ENCODE measurements at places on chromosomes 3 and 15.

DNA sequence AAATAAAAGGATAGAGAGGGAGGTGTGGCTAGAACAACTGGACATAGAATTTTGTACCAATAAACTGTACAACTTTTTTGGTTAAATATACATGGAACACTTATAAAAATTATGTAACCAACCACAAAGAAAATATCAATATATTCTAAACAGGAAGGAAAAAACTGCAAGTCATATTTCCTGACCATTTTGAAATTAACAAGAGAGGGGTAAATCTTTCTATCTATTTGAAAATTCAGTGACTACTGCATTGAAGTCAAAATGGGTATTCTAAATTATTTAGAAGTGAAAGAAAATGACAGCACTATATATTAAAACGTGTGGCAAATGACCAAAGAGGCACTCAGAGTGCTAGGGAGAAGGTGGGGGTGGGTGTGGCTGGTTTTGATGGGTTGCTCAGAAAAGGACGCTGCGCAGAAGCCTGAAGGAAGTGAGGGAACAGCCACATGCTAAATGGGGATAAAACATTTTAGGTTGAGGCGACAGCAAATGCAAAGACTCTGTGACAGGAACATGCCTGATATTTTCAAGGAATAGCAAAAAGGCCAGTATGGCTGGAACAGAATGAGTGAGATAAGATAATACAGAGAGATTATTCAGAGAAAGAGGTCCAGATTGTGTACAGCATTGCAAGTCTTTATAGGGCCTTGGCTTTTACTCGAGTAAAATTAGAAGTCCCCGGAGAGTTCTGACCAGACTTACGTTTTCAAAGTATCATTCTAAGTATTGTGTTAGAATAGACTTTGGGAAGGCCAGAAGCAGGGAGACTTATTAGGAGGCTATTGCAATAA, 41.1 kb downstream of the ERICH6 start:
- DNase-seq = no peak

- DNase-seq = peak; percentile 70
These were observed at the start of gene ARHGAP31 for GRCh38 chr3:119293871-119294695. Gene ARHGAP31 (plus strand): TSS chr3:119294383. CDS start chr3:119294905, 522 bp downstream.

DNA sequence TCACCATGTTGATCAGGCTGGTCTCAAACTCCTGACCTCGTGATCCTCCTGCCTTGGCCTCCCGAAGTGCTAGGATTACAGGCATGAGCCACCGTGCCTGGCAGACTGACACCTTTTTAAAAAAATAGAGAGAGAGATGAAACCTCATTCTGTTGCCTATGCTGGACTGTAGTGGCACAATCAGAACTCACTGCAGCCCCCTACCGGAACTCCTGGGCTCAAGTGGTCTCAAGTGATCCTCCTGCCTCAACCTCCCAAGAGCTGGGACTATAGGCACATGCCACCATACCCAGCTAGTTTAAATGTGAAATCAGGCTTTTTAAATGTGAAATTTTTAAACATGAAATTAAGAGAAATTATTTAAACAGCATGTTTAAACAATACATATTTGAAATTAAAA, 265.2 kb upstream of the UBE2E1 start:
- no peak for DNase-seq

DNA sequence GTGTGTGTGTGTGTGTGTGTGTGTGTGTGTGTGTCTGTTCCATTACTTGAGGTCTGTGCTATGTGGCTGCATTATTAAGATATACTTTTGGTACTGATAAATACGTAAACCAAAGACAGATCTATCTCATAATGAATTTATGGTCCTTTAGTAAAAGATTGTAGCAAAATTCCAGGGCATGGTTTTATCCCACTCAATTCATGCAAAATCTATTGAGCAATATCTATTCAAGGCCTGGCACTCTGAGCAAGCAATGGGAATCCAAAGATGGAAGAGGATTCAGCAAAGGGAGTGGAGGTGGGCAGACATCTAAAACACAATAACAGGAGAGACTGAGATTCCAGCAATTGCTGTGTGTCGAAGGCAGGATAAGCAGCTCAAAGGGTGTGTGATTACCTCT, 86.8 kb downstream of the RFTN1 start:
- no peak for DNase-seq

GRCh38 chr3:14548321-14548729, 8.2 kb upstream of the GRIP2 start:
- DNase-seq = peak; percentile 61

GRCh38 chr3:8931342-8931741, 31.9 kb downstream of the RAD18 start:
- no peak for DNase-seq

GRCh38 chr3:114144909-114145688, 33.8 kb downstream of the DRD3 start:
- DNase-seq = no peak

- no peak for DNase-seq
These were observed 563.5 kb upstream of the TBL1XR1 start for GRCh38 chr3:177760803-177761202.

GRCh38 chr3:34405159-34405558, 606.7 kb downstream of the PDCD6IP start:
- DNase-seq = no peak

GRCh38 chr15:99413955-99414754, 151.6 kb upstream of the MEF2A start:
- no peak for DNase-seq

- no peak for DNase-seq
These were observed 18.0 kb downstream of the APOD start for GRCh38 chr3:195565716-195566115.

DNA sequence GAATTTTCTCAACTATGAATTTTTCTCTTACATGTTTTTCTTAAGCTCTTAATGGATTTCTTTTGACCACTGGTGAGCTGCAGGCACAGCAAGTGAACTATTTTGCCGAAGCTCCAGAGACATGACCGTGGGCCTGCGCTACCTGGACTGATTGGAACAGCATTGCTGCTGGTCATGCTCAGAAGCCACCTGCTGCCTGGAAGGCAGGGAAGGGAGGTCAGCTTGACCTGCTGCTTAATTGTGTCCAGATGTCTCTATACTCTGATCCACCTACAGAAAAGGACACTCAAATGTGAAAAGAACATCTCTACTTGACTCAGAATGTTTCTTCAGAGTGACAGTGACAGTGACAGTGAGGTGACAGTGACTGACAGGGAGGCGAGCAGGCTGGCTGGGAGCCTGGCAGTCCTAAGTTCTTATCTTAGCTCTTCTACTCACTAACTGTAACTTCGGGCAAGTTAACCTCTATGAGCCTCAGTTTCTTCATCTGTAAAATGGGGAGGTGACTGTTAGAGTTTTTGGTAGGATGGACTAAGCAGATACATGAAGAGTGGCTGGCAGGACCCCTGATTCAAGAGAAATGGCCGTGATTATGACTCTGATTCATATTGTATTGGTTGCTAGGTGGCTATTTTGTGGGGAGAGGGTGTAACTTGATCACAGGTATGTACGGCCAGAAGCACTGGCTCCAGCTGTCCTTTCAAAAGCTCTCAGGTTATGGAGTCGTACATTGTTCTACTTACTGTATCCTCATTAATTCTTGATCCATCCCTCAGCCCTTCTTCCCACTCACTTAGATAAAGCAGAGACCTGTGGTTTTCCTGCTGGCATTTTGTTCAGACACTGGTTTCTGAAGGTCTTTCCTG, 54.8 kb upstream of the DLG1 start:
- no peak for DNase-seq

DNA sequence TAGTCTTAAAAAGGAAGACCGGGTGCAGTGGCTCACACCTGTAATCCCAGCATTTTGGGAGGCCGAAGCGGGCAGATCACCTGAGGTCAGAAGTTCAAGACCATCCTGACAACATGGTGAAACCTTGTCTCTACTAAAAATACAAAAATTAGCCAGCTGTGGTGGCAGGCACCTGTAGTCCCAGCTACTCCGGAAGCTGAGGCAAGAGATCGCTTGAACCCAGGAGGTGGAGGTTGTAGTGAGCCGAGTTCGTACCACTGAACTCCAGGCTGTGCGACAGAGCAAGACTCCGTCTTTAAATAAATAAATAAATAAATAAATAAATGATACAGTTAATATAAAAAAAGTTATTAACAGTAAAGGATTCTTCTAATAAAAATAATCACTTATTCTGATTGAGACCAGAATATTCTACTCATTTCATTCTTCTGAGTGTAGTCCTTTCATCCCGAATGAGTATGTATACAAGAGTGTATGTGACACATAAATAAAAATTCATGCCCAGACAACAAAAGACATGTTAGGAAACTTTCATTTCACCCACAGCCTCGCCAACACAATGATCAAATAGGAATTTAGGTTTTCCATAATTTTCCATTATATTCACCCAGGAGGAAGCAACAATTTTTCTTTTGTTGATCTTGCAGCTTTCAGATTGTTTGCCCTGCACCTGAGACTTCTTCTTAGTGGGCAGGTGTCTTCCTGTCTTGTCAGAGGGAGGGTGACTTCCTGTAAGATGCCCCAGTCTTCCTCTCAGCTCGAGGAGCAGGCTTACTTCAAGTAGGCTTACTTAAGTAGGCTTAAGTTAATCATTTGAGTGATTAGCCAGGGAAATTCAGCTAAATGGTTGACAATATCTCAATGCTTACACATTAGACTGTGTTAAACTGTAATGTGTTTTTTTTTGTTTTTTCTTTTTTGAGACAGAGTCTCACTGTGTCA, 7.8 kb upstream of the NUP210 start:
- peak; percentile 89 for DNase-seq

DNA sequence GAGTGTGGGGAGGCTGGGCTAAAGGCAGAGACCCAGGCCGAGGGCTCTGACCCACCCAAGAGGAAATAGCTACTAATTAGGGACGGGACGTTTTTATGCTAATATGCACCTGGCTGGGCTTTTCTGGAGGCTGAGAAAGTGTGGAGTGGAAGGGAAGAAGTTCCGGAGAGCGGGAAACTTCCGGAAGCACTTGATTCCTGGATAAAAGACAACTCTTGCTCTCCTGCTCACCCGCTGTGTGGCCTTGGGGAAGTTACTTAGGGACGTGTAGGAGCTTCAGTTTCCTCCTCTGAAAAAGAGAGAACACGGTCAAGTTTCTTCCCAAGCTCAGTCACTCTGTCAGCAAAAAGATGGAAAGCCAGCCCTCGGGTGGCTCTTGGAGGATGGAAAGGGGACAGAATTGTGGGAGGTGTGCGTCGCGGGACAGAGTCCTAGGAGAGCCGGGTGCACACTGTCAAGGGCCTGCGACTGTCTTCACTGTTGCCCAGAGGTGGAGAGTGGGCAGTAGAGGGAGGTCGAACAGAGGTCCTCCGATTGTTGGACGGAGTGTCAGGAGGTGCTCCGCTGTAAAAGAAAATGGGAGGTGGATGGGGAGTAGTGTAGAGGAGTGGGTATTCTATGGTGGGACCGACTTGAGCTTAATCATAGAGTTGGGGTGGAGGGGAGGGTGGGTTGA, 43.2 kb downstream of the EPHB3 start:
- no peak for DNase-seq

GRCh38 chr15:29840926-29841325, 18.7 kb upstream of the TJP1 start:
- DNase-seq = no peak

DNA sequence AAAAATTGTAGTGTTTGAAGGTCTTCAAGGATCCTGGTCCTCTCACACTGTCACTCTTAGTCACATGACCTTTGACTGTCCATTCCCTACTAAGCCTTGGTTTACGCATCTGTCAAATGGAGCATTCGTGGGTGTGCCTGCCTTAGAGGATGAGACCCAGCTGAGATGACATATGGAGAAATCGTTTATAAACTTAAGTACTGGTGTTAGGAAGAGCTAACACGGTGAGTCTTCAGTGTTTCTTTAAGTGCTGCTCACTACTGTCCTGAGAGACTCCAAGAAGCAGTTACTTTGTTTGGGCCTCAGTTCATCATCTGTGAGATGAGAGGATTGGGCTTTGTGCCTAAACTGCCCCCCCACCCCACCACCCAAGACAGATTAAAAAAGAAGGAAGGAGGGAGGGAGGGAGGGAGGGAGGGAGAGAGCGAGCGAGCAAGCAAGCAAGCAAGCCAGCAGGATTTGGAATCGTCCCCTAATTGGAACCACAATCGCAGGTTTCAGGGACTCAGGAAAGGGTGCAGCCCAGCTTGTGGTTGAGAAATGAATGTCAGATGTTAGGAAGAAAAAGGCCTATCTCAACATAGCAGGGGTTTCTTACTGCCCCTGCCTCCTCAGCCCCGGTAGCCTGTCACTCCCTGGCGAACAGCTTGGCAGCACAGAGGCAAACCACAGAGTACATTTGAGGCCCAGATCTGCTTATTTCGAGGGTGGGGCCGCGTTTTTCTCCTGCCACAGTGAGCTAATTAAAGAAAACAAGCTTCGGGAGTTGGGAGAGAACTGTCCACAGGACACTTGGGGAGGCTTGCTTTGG, 32.7 kb downstream of the SMAD3 start:
- no peak for DNase-seq

DNA sequence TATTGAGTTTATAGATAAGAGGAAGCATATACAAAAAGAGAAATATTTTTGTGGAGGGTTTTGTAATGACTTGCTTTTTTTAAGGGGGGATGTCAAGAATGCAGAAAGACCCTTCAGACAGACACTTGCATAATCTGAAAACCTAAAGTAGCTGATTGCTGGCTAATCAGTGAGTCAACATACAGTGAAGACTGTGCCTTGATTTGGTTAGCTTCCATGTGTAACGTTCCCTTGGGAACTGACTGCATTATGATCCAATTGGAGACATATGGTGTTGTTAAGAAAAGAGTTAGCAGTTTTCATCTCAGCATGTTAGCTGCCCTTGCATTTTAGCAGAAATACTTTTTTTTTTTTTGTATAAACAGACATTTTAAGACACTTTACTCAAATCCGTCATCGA, 483.2 kb downstream of the RBMS3 start:
- DNase-seq = no peak

DNA sequence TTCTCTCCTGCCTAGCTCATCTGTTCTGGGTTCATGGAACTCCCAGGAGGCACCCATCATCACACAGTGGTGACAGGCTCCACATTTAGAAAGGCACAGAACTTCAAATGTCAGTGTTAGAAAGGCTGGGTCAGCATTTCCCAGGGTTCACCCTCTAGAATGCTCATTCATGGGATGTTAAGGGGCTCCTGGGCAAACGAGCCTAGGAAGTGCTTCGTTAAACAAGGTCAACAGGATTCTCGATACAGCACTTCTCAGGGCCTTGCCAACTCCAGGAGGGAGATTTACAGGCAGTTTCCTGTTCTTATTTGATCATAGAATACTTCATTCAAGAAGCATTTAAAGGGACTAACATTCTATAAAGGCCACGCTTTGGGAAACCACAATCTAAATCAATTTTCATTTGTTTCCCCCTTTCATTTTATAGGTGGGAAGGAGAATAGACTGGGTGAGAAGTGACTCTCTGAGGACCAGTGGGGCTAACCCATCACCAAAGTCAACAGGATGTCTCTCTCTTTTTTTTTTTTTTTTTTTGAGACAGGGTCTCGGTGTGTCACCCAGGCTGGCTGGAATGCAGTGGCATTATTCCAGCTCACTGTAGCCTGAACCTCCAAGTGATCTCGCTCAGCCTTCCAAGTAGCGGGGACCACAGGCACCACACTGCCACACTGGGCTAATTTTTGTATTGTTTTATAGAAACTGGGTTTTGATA, 14.3 kb downstream of the IGDCC4 start:
- no peak for DNase-seq

- DNase-seq = no peak
These were observed 173.1 kb downstream of the ERC2 start for GRCh38 chr3:56295161-56295560.

GRCh38 chr3:195021692-195022091, 249.3 kb downstream of the XXYLT1 start:
- no peak for DNase-seq

GRCh38 chr15:65938604-65939003, 69.3 kb downstream of the RAB11A start:
- DNase-seq = no peak

- peak; percentile 76 for DNase-seq
These were observed 40.4 kb upstream of the LIMD1 start for GRCh38 chr3:45554006-45554666.

- DNase-seq = no peak
These were observed 59.5 kb downstream of the SNRK start for GRCh38 chr3:43345877-43346276.
